ENCODE measurements at places on chromosomes 2 and 18. TPM values are rescaled to one million over a fixed set of nuclear protein-coding genes. Genes with fewer than 3 reads are reported as not detected.
A peak's percentile ranks its signal among the peaks of the same experiment; 100 is the strongest.

- no peaks in the 10 kb centered on the region for H3K27me3 ChIP-seq
- H3K27ac ChIP-seq: no peak overlapping the region
- H3K36me3 ChIP-seq: no peaks in the 10 kb centered on the region
- no peak overlapping the region for H3K4me3 ChIP-seq
- no peak for DNase-seq
These were observed 40.5 kb downstream of the ABHD3 start for GRCh38 chr18:21664069-21664468.

GRCh38 chr2:15334644-15335326, 226.3 kb downstream of the NBAS start:
- no peak for DNase-seq
- no peaks in the 10 kb centered on the region for H3K36me3 ChIP-seq

- no peak for DNase-seq
- H3K27ac ChIP-seq: no peak overlapping the region
- no peaks in the 10 kb centered on the region for H3K27me3 ChIP-seq
- no peak overlapping the region for H3K4me3 ChIP-seq
- no peaks in the 10 kb centered on the region for H3K4me1 ChIP-seq
These were observed 207.8 kb downstream of the ATAD2B start for GRCh38 chr2:23718931-23719700.

NEU4 gene
- not detected for total RNA-seq

DNA sequence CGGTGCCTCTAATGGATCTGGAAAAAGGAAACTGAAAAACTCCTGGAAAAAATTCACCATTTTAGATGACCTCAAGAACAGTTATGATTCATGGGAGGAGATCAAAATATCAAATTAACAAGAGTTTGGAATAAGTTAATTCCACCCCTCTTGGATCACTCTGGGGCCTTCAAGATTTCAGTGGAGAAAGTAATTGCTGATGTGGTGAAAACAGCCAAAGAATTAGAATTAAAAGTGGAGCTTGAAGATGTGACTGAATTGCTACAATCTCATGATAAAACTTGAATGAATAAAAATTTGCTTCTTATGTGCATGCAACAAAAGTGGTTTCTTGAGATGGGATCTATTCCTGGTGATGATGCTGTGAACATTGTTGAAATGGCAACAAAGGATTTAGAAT, 974.4 kb upstream of the GYPC start:
- peaks cover 10% of the 10 kb centered on the region for H3K4me1 ChIP-seq
- no peak overlapping the region for H3K4me3 ChIP-seq
- H3K36me3 ChIP-seq: no peaks in the 10 kb centered on the region
- H3K27me3 ChIP-seq: no peaks in the 10 kb centered on the region
- DNase-seq: no peak
- H3K27ac ChIP-seq: no peak overlapping the region

PXDN gene
- total RNA-seq: 118 TPM

CCL20 gene
- total RNA-seq: not detected

LBX2 gene
- 0.12 TPM for total RNA-seq

CPS1 gene
- 86.8 TPM for total RNA-seq

LRRTM4 gene
- 17.3 TPM for total RNA-seq

SELENOI gene
- 32.1 TPM for total RNA-seq

DNA sequence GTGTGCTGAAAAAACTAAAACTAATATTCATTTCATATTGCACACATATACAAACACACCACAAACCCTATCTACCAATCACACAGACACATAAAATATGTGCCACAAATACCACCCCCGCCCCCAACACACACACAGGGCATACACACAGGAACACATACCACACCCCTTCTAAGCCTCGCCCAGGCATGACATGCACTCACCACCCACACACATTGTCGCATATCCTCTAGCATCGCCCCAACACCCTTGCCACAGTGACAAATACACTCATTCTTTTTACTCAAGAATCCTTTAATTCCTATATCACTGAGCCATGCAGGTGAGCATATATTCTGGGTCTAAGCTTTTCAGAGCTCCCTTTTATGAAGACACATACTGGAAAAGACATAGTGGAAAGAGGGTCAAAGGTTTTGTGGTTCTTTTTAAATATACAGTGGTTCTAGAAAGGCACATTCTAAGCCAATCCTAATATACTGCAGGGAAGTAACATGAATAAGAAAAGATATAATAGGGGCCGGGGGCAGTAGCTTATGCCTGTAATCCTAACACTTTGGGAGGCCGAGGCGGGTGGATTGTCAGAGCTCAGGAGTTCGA, 24.5 kb upstream of the LCLAT1 start:
- H3K36me3 ChIP-seq: no peaks in the 10 kb centered on the region
- no peaks in the 10 kb centered on the region for H3K27me3 ChIP-seq
- no peak overlapping the region for H3K4me3 ChIP-seq
- no peak overlapping the region for H3K27ac ChIP-seq
- peaks cover 22% of the 10 kb centered on the region for H3K4me1 ChIP-seq

DNA sequence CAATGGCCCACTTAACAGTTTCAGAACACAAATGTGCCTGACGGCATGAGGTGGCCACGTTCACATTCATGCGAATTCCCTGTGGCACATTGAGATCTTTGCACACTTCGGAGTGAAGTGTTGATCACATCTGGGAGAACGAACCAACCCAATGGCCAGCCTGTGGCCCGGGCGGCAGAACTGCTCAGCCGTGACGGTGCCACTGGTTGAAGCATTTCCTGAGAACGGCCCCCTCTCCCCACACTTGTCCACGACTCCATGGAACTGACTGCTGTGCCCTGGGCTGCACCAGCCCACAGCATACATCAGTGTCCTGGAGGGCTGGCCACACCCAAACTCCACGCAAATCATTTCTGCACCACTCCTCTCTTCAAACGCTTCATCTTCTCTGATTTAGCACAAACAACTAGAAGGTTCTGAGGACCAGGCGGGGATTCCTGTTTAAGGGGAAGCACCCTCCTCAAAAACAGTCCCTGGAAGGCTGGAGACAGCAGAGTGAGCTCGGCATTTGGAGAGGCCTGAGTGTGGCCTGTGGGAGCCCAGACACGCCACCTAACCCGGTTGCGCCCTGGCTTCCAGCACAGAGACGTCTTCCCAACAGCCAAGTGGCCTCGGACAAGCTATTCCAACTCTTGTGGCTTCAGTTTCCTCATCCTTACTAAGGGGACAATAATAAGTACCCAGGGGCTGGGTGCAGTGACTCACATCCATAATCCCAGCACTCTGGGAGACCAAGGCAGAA, 9.9 kb upstream of the SALL3 start:
- no peaks in the 10 kb centered on the region for H3K36me3 ChIP-seq
- no peak for DNase-seq
- peaks cover 60% of the 10 kb centered on the region for H3K27me3 ChIP-seq
- H3K27ac ChIP-seq: no peak overlapping the region
- H3K4me1 ChIP-seq: peaks cover 6% of the 10 kb centered on the region

- H3K4me3 ChIP-seq: no peak overlapping the region
- no peaks in the 10 kb centered on the region for H3K4me1 ChIP-seq
- no peaks in the 10 kb centered on the region for H3K36me3 ChIP-seq
- H3K27ac ChIP-seq: no peak overlapping the region
- no peak for DNase-seq
These were observed 16.2 kb downstream of the TANC1 start for GRCh38 chr2:158984604-158985135.

- no peak overlapping the region for H3K27ac ChIP-seq
- H3K4me1 ChIP-seq: no peaks in the 10 kb centered on the region
- H3K4me3 ChIP-seq: no peak overlapping the region
- H3K27me3 ChIP-seq: no peaks in the 10 kb centered on the region
- no peaks in the 10 kb centered on the region for H3K36me3 ChIP-seq
- DNase-seq: no peak
These were observed 129.9 kb upstream of the ETAA1 start for GRCh38 chr2:67267241-67267640.

DNA sequence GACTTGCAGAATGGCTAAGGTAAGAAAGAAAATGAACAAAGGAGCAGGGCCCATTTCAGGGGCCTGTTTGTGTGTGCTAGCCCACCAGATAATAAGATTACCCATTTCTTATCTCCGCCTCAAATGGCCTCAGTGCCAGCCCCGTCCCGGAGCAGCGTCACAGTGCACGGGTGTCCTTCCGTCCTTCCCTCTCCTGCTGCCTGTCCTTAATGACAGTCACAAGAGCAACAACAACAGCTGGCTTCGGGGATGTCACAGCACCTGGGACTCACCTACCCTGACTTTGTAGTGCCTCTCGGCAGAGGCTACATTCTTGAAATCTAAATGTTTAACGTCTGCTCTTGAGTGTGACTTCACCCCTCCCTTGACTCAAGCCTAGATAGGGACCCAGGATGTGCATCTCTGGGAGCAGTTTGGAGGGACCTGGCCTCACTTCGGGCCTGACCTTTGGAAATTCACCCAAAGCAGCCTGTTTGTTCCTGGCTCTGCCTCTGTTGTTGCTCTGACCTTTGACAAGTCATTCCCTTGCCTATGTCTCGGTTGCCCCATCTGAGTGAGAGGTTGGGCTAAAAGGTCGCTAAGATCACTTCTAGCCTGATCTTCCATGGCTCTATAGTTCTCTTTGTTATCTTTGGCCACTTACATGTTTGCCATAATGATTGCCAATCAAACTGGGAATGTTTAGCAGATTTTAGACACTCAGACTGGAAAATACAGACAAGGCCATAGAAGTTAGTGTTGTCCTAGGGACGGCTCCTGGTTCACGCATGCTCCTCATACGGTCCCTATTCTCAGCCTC, 122.5 kb downstream of the KLHL29 start:
- H3K27me3 ChIP-seq: no peaks in the 10 kb centered on the region
- H3K4me3 ChIP-seq: no peak overlapping the region
- DNase-seq: no peak

GRCh38 chr2:20523073-20523798, 76.4 kb downstream of the RHOB start:
- no peaks in the 10 kb centered on the region for H3K36me3 ChIP-seq
- DNase-seq: no peak
- no peak overlapping the region for H3K27ac ChIP-seq
- no peak overlapping the region for H3K4me3 ChIP-seq
- no peaks in the 10 kb centered on the region for H3K27me3 ChIP-seq

ANKAR gene
- 5.0 TPM for total RNA-seq

IGFBP2 gene
- total RNA-seq: 371 TPM

DNA sequence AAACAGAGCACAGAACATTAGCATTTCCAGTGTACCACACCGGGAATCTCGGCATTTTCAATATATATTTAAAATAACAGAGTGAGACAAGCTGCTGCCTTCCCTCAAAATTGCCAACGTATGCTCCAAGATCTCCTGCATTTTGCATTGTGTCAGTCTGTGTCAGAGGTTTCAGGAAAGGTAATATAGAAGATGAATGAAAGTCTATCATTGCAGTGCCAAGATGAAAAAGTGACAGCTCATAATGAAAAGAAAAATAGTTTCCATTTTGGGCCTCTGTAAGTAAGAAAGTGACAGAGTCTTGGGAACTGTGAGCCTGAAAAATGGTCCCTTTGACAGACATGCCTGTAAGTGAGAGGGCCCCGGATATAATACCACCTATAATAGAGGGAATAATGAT, 297.8 kb upstream of the PIK3C3 start:
- no peak overlapping the region for H3K4me3 ChIP-seq
- no peak overlapping the region for H3K27ac ChIP-seq
- H3K4me1 ChIP-seq: peaks cover 12% of the 10 kb centered on the region

SLC5A7 gene
- total RNA-seq: 0.04 TPM

DNA sequence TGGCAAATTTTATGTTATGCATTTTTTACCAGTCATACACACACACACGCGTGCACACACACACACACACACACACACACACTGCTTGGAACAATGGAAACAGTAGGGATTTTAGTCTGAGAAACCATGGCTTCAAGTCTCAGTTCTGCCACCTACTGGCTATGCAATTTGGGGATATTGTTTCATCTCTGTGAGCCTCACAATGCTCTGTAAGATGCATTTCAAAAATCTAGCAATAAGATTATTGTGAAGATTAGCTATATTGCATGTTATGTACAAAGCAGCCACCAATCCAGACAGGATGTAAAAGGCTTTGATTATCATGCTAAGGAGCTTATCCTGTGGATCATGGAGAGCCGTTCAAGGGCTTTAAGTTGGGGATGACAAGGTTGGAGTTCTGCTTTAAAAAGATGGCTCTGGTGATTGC, 401.4 kb downstream of the NBAS start:
- no peaks in the 10 kb centered on the region for H3K36me3 ChIP-seq
- H3K27me3 ChIP-seq: no peaks in the 10 kb centered on the region
- no peak overlapping the region for H3K27ac ChIP-seq

- no peak for DNase-seq
- H3K4me3 ChIP-seq: no peak overlapping the region
- no peak overlapping the region for H3K27ac ChIP-seq
- no peaks in the 10 kb centered on the region for H3K4me1 ChIP-seq
- no peaks in the 10 kb centered on the region for H3K27me3 ChIP-seq
These were observed 557.1 kb downstream of the TNS1 start for GRCh38 chr2:217445723-217446122.

MROH2A gene
- total RNA-seq: not detected

TMEM247 gene
- not detected for total RNA-seq

FER1L5 gene
- total RNA-seq: 1.7 TPM

GRCh38 chr2:190129421-190130199, 67.1 kb upstream of the MSTN start:
- no peaks in the 10 kb centered on the region for H3K36me3 ChIP-seq
- H3K27me3 ChIP-seq: no peaks in the 10 kb centered on the region
- no peak overlapping the region for H3K4me3 ChIP-seq
- DNase-seq: no peak

DNA sequence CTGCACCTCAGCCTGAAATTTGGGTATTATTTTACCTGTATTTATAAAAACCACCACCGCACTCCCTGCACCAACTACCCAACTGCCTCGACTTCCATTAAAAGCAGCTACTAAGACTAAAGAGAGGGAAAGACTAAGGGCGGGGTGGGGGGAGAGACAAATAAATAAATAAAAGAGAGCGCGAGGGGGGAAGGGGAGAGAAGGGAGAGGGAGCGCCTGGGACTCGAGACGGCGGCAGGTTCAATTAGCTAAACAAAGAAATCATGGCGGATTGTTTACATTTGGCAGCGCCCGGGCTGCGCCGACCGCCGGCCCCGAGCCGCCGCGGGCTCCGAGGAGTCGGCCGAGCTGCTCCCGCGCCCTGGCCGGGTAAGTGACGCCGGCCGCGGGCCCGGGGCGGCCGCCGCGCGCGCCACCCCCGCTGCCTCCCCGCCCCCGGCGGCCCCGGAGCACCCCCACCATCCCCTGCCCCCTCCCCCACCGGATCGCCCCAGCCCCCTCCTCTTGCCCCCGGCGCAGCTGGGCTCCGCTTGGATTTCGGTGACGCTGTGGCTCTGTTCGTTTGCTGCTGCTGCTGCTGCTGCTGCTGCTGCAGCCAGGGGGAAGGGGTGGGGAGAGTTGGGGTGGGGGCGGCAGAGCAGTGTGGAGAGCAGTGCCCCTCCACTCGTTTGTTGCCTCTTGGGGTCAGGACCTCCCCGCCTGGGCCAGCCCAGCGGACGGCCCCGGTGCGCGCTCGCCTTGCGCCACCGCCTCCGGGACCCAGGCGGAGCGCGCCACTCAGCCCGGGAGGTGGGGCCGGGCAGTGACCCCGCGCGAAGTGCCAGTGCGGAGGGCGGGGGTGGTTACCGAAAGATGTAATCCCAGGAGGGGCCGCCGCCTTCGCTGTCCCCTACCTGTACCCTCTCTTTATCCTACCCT, 187.2 kb upstream of the FANCL start:
- peak overlapping the region; percentile 89 for H3K27ac ChIP-seq
- H3K4me3 ChIP-seq: peak overlapping the region; percentile 84
- DNase-seq: peak; percentile 88
- no peaks in the 10 kb centered on the region for H3K36me3 ChIP-seq
- H3K27me3 ChIP-seq: no peaks in the 10 kb centered on the region

TUBA4A gene
- total RNA-seq: 0.56 TPM
